ENCODE measurements at places on chromosomes 6 and 20. TPM values are rescaled to one million over a fixed set of nuclear protein-coding genes. Genes with fewer than 3 reads are reported as not detected.

C20orf141 gene
- not detected for total RNA-seq

- DNase-seq: no peak
Observed at GRCh38 chr6:33737267-33738026, 9.3 kb downstream of the IP6K3 start.

- no peak for DNase-seq
Observed at GRCh38 chr6:15575357-15576033, 87.3 kb downstream of the DTNBP1 start.

DNA sequence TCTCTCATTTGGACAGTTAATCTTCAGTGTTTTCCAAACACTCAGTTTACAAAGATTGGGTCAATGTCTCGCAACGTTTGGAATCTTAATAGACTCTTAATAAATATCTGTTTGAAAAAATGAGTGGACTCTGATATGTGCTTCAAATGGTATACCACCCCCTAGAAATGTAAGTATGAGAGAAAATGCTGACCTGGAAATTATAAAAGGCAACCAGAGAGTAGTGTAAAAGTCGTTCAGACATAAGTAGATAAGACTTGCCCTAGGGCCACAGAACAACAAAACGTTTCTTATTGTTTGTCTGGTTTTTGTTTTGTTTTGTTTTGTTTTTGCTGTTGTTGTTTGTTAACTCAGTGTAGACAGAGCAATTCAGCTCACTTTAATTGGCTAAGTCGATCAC is 97.4 kb upstream of the SPTLC3 start:
- DNase-seq: no peak

- peak; percentile 72 for DNase-seq
Observed at GRCh38 chr6:18503593-18504231, 116.6 kb downstream of the RNF144B start.

- no peak for DNase-seq
Observed at GRCh38 chr6:99951016-99951805, 42.8 kb downstream of the MCHR2 start.

PTPN1 gene
- total RNA-seq: 33.6 TPM

SYCP2 gene
- total RNA-seq: 3.2 TPM

GRCh38 chr20:17850684-17851026 is 117.9 kb downstream of the SNX5 start:
- no peak for DNase-seq

RNF39 gene
- total RNA-seq: 0.65 TPM

GRCh38 chr20:57457243-57458095 is 66.3 kb downstream of the RBM38 start:
- DNase-seq: no peak

DNA sequence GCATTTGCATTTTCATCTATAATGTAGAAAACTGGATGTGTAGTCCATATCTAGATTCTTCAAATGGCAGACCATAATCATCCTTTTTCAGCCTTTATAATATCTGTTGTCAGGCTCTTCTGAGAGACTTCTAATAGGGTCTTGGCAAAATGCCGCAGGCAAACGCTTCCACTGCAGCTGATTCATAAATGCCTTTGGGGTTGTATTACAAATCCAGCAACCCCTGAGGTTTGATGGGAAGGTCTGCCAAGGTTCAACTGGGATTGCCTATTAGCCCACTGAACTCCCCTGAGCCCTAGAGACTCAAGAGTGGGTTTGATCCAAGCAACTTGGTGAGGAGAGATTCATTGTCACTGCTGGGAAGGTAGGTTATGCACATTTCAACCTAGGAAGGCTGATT is 365.2 kb upstream of the POU3F2 start:
- DNase-seq: no peak

SIRPB2 gene
- 3.6 TPM for total RNA-seq

EPHA7 gene
- 4.6 TPM for total RNA-seq

GRCh38 chr6:160393891-160394653 is 45.9 kb downstream of the SLC22A3 start:
- DNase-seq: no peak

BTN1A1 gene
- not detected for total RNA-seq

- DNase-seq: no peak
Observed at GRCh38 chr6:48747471-48747870, 636.5 kb upstream of the PTCHD4 start.

- no peak for DNase-seq
Observed at GRCh38 chr6:169216830-169217229, 36.8 kb downstream of the THBS2 start.

- DNase-seq: no peak
Observed at GRCh38 chr6:15465212-15465611, 197.6 kb downstream of the DTNBP1 start.

SLC13A3 gene
- total RNA-seq: 5.1 TPM

RPS6KA2 gene
- 85.3 TPM for total RNA-seq

SLA2 gene
- 1.5 TPM for total RNA-seq

GRCh38 chr20:62165762-62166399 is 16.9 kb upstream of the MTG2 start:
- no peak for DNase-seq

- DNase-seq: no peak
Observed at GRCh38 chr6:12353731-12354130, 63.6 kb downstream of the EDN1 start.

- no peak for DNase-seq
Observed at GRCh38 chr6:29943053-29943966, 978 bp downstream of the HLA-A start.

GRCh38 chr6:122609881-122610689 is at the start of gene PKIB:
PKIB (plus strand) TSS chr6:122610405; CDS start chr6:122717795, 107,390 bp downstream.
- DNase-seq: peak; percentile 69

HDGFL1 gene
- total RNA-seq: not detected

ECT2L gene
- total RNA-seq: 0.18 TPM

SPDEF gene
- total RNA-seq: 3.5 TPM

MUC21 gene
- total RNA-seq: not detected

BHLHE23 gene
- total RNA-seq: not detected

- no peak for DNase-seq
Observed at GRCh38 chr6:63441266-63441956, 121.6 kb upstream of the LGSN start.

GRCh38 chr20:2365666-2366065 is 15.0 kb upstream of the TGM6 start:
- no peak for DNase-seq

DNA sequence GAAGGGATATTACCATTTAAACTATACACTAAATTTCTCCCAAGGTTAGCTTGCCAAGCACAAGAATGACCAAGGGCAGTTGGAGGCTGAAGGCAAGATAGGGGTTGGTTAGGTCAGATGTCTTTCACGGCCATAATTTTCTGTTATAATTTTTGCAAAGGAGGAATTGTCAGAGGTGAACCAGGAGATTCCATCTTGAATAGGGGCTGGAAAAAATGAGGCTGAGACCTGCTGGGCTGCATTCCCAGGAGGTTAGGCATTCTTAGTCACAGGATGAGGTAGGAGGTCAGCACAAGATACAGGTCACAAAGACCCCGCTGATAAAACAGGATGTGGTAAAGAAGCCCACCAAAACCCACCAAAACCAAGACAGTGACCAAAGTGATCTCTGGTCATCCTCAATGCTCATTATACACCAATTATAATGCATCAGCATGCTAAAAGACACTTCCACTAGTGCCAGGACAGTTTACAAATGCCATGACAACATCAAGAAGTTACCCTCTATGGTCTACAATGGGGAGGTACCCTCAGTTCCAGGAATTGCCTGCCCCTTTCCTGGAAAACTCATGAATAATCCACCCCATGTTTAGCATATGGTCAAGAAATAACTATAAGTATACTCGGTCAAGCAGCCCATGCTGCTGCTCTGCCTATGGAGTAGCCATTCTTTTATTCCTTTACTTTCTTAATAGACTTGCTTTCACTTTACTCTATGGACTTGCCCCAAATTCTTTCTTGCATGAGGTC is 371.8 kb upstream of the SULF2 start:
- no peak for DNase-seq

DNA sequence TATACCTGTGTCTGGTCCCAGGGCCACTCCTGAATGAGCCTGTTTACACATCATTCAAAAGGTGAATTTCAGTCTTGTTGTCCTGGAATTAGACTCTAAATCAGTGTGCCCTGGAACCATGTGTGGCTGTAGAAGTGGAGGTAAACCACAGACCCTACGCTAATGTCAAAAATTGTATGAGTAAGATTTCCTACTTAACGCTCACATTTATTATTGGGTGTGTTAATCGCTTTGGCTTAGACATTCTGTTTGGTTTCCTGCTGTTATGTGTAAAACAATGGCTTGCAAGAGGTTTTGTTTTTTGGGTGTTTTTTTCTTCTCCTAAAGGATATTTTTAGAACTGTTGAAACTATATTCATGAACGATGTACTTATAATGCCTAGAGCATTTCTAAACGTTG is 19.3 kb downstream of the PLCB1 start:
- no peak for DNase-seq

DNA sequence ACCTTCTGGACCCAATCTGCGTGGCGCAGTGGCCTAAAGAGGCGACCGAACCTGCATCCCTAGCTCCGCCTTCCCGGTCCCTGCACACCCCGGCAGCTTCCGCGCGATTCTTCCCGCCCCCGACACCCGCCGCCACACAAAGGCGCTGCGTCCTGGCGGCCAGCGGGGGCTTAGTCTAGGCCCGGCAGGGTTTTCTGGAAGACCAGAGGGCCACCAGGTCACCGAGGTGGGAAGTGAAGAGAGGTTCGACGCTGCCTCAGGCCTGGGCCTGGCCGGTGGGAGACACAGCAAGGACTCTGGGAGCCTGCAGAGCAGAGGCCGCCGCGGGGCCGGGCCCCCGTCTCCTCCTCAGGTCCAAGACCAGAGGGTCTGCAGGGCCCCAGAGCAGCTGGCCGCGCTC is 154.9 kb downstream of the OR2B2 start:
- no peak for DNase-seq

RIMS4 gene
- total RNA-seq: 0.44 TPM

GRCh38 chr20:53985150-53985518 is 85.3 kb downstream of the BCAS1 start:
- DNase-seq: no peak

GRCh38 chr6:41451039-41451438 is 95.1 kb upstream of the FOXP4 start:
- DNase-seq: no peak

- no peak for DNase-seq
Observed at GRCh38 chr6:55282115-55282514, 45.2 kb upstream of the GFRAL start.

DNA sequence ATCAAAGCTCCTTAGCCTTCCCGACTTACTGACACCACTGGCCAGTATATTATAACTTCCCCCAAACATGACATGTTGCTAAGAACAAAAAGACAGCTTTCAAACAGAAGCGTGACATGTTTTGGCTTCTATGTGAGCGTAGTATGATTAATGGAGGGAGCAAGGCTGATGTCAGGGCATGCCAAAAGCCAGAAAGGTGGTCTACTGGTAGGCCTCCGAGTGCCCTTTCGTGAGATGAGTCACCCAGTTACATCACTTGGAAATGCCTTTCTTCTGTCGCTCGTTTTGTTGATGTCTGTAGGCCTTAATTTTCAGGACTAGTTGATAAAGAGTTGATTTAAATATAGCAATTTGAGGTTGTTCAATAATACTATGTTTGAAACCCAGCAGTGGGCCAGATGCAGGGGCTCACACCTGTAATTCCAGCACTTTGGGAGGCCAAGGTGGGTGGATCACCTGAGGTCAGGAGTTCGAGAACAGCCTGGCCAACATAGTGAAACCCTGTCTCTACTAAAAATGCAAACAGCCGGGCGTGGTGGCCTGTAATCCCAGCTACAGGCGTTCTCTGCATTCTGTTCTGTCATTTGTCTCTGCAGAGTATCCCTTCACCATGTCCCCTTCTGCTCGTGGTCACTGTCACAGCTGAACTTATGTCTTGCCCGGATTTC is 53.3 kb downstream of the CNKSR3 start:
- DNase-seq: no peak

TRMT6 gene
- 19.1 TPM for total RNA-seq

DNA sequence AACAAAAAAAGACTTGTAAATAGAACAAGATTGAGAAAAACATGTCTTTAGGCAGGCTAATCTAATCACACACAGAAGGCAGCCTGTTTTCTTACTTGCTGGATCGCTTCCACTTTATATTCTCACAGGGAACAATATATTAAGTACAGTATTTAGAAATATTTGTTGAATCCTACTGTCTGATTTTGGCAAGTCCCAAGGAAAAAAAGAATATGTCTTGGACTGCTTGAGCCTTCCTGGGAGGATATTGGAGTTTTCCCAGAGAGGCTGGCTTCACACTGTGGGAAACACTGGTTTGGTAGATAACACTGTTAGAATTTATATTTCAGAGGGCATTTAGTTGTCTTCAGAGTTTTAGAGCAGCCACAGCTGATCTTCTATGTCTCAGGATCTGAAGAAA is 229.7 kb downstream of the PRL start:
- no peak for DNase-seq

KIAA1755 gene
- 3.9 TPM for total RNA-seq

GSTA2 gene
- not detected for total RNA-seq

GRCh38 chr6:100134703-100135102 is 140.7 kb upstream of the MCHR2 start:
- no peak for DNase-seq

- no peak for DNase-seq
Observed at GRCh38 chr6:84135291-84135690, 92.2 kb downstream of the CEP162 start.

FKBP1A gene
- total RNA-seq: 260 TPM

HCRTR2 gene
- not detected for total RNA-seq

GRCh38 chr6:41470331-41471063 is 75.7 kb upstream of the FOXP4 start:
- peak; percentile 65 for DNase-seq

- DNase-seq: peak; percentile 76
Observed at GRCh38 chr20:3172933-3173609, at the start of gene LZTS3. LZTS3 (minus strand) TSS chr20:3173549; CDS start chr20:3167163, 6,386 bp downstream.

- DNase-seq: no peak
Observed at GRCh38 chr6:165663736-165664558, 906 bp upstream of the PDE10A start.

TNXB gene
- 121 TPM for total RNA-seq

- no peak for DNase-seq
Observed at GRCh38 chr20:38090061-38090460, 56.5 kb downstream of the RPRD1B start.

GRCh38 chr6:169274781-169275180 is 21.1 kb upstream of the THBS2 start:
- DNase-seq: no peak

DNA sequence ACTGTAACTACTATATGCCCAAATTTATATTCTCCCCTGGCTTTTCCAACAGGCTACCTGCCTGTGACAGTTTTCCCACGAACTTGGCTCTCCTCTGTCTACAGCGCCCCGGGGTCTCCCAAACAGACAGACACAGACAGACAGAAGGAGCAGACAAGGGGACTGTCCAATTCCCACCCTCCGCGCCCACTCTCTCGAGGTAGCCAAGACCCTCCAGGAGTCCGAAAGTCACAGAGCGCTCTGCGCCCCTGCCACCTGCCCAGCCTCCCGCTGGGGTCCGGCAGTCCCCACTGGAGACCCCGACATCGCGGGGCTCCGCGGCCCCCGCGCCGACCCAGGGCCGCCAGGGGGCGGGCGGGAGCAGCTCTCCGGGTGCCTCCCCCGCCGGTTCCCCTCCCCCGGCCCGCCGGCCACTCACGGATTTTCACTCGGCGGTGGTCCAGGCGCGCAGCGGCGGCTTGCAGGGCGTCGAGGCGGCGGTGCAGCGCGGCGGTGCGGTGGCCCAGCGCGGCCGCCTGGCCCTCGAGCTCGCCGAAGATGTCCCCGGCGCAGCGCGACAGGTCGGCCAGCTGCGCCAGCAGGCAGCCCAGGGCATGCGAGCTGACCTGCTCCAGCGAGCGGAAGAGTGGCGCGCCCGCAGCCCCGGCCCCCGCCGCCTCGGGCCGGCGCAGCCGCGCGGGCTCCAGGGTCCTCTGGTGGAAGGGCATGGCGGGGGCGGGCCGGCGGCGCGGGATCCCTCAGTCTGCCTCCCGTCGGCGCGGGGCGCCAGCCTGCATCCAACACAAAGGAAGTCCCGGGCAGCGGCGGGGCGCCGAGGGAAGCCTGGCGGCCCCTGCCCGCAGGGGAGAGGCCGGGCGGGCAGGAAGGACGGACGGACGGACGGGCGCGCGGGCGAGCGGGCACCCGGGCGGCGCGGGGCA is 81.3 kb upstream of the CCDC28A start:
- no peak for DNase-seq

Measured in ureter (tissue), 1 donor.